ENCODE measurements at places on chromosomes 5 and 9. TPM values are rescaled to one million over a fixed set of nuclear protein-coding genes. Genes with fewer than 3 reads are reported as not detected.

- DNase-seq: no peak
Measured at GRCh38 chr9:79266986-79267385, 304.8 kb upstream of the TLE4 start.

- DNase-seq: no peak
Measured at GRCh38 chr5:143235423-143235822, 168.1 kb downstream of the NR3C1 start.

- no peak for DNase-seq
Measured at GRCh38 chr5:178378527-178379484, 146.2 kb upstream of the PHYKPL start.

DNA sequence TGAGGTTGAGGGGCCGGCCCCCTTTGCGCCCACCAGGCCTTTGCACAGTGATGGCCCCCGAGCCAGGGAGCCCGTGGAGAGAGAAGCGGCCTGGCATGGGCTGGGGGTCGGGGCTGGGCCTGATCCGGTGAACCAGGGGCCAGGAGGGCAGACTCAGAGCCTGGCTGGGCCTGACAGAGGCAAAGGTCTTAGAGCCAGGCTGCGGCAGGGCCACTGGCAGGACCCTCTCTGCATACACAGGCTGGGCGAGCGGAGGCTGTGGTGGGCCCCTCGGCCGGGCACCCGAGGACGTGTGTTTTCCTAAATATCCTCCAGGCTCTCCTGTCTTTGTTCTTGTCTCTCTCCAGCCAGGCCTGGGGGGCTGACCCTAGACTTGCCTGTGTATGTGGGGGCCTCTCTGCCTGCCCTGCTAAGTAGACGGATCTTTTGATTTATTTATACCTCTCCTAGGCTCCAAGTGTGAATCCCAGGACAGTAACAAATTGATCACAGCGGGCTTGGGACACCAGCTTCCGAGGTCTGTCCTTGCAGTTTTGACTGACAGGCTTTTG lies 933 bp downstream of the NEK6 start:
- DNase-seq: no peak

DNA sequence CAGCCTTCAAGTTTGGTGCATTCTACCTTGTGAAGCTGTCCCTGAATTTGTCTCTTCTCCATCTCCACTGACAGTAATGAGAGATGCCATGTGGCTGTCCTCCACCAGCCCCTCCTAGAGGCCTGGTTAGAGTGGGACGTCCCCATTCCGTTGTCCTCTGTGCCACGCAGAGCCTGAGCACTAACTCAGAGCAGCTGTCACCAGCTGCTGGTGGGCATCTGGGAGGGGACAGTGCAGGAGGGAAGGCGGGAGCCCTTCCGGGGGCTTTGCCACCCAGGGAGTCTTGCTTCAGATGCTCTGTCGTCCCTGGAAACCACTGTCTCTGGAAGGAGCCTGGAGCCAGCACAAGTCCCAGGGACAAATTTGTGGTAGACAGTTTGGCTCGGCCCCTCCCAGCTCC lies 78.6 kb downstream of the PDZD2 start:
- DNase-seq: no peak

- DNase-seq: no peak
Measured at GRCh38 chr5:68757626-68758212, 336.1 kb upstream of the SLC30A5 start.

- DNase-seq: no peak
Measured at GRCh38 chr9:110908894-110909293, 129.4 kb downstream of the LPAR1 start.

DNA sequence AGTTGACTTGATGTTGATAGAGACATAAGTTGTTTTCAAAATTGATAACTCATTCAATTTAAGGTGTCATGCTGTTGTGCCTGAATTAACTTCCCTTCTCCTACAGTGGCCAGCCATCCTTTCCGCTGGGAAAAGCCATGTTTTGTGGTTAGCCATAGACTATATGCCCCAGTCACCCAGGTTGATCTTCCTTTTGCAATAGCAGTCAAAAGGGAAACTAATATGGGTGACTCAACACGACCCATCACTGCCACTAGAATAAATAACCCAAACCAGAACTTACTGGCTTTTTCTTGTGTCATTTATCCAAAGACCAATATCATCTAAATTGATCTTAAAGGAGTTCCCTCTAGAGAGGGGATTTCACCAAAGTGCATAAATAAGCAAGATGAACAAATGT lies 87.4 kb downstream of the PTCD2 start:
- DNase-seq: no peak

- no peak for DNase-seq
Measured at GRCh38 chr9:121700165-121700831, 48.9 kb downstream of the DAB2IP start.

DNA sequence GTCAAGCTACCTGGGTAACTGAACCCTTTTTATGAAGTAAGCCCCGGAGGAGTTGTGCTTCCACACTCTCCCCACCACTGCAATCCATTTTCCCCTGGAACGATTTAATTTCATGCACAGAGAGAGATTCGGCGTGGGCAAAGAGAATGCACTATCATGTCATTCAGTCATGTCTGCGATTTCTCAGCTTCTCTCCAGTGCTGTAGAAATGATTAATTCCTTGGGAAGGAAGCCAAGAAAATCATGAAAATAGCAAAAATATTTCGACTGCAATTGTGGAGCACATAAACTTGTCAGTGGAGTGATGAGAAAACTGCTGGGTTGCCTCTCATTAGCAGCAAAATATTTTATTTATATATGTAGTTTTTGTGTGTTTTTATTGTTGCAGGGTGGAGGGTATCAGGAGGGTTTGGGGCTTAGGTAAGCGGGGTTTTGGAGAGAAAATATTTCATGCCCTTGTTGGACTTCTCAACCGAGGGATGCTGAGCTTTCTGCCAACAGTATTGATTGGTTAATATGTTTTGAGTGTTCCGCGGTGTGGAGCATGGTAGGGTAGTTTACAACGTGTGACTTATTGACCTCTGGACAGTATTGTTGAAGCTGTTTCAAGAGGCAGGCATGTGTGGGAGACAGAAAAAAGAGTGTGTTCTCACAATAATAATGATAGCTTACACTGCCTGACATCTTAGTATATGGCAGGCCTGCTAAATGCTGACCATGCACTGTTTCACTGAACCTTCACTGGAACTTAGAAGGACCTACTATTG lies 69.3 kb downstream of the SGCD start:
- no peak for DNase-seq

- no peak for DNase-seq
Measured at GRCh38 chr5:96844481-96844990, 31.8 kb upstream of the ERAP2 start.

- no peak for DNase-seq
Measured at GRCh38 chr5:56986626-56986947, 34.7 kb upstream of the MIER3 start.

DNA sequence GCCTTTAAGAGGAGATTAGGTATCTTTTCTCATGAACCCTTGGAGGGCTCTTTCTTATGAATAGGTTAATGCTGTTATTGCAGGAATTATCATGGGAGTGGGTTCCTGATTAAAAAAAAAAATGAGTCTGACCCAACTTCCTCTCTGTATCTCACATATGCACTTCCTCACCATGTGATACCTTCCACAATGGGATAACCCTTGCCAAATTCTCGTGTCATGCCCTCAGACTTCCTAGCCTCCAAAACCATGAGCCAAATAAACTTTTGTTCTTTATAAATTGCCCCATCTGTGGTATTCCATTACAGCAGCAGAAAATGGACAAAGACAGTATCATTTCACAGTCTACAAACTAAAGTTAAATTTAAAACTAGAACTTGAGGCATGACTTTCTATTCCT lies 1.0 kb downstream of the OR1B1 start:
- no peak for DNase-seq

FCN2 gene
- polyA plus RNA-seq: not detected

OR1Q1 gene
- polyA plus RNA-seq: not detected

PAPPA gene
- polyA plus RNA-seq: not detected

TERT gene
- polyA plus RNA-seq: 0.13 TPM

DNAI1 gene
- polyA plus RNA-seq: not detected

DDX4 gene
- not detected for polyA plus RNA-seq

PCDHB8 gene
- not detected for polyA plus RNA-seq

NACC2 gene
- polyA plus RNA-seq: 0.58 TPM

SLC44A1 gene
- polyA plus RNA-seq: 33.3 TPM

MARCHF3 gene
- 7.5 TPM for polyA plus RNA-seq

ALDH7A1 gene
- 4.8 TPM for polyA plus RNA-seq

NUTM2G gene
- polyA plus RNA-seq: not detected

Measured in CD4-positive, alpha-beta memory T cell (primary cell).